NCI-H1436 (cell line): ENCODE measurements at places on chromosomes 2 and 18.

DNA sequence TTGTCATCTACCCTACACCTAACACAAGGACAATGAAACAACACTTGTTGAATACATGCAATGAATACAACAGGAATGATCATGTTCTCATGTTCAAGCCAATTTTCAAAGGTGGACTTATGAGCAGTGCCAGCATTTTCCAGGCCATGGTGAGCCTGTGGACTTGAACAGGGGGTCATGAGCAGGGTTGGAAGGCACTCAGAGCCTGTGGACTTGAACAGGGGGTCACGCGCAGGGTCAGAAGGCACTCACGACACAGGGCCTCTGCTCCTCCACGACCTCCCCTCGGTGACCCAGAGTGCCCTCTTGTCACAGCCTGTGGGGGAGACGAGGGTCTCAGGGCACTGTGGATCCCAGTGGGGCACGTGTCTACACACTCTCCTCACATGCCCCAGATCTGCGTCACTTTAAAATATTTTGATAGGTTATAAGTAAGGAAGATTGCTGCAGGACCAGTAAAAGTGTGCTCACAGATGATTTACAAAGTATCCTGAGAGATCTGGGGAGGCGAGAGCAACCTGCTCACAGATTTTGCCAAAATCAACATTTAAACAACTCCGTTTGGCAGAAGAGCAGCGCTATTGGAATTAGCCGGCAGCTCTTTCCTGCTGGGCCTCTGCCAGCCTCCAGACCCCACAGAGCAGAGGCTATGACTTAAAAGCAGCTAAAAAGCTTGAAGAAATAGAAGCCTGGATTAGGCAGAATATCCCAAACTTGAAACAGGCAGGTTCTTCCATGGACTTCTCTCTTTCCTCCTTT lies 121.9 kb downstream of the TMEM18 start:
- DNase-seq = no peak

DNA sequence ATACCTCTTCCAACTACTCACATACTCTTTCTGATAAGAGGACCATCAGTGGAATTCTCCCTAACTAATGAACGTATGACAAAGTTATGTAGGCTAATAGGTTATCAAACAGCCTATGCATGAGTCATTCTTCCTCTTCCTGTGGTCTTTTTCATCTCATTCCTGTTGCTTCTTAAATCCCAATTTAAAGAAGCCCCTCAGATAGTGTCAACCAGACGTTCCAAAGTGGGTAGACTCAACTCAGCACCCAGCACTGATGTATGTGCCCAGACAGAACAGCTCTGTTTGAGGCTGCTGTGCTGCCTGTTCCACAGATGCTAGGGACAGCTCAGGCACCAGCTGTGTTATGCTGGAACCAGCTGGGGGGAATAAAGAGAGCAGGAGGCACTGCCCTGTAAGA lies 52.6 kb downstream of the CXCR4 start:
- DNase-seq = no peak

- DNase-seq = no peak
Observed at GRCh38 chr2:30584116-30584515, 137.1 kb downstream of the LCLAT1 start.

GRCh38 chr18:26480897-26481795 lies 67.2 kb downstream of the KCTD1 start:
- no peak for DNase-seq

GRCh38 chr2:10989151-10989550 lies 77.4 kb downstream of the KCNF1 start:
- no peak for DNase-seq

DNA sequence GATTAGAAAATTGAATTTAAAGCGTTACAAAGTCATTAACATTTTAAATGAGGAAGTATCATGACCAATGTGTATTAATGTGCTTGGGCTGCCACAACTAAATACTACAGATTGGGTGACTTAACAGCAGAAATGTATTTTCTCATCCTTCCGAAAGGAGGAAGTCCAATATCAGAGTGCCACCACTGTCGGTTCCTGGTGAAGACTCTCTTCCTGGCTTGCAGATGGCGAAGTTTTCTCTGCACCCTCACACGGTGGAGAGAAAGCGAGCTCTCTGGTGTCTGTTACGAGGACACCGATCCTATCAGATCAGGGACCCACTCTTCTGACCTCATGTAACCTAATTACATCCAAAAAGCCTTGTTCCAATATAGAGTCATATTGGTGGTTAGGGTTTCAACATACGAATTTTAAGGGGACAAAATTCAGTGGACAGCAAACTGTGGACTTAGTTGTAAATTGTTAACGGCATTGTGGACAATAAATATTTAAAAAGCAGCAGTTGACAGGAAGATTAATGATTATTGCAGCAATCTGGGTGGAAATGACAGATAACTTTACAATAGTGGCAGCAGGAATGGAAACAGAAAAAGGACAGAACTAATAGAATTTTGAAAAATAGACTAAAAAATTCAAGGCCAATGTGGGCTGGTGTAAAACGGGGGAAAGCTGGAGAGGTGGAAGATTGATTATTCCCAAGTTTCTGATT lies 35.1 kb upstream of the CYRIA start:
- no peak for DNase-seq

DNA sequence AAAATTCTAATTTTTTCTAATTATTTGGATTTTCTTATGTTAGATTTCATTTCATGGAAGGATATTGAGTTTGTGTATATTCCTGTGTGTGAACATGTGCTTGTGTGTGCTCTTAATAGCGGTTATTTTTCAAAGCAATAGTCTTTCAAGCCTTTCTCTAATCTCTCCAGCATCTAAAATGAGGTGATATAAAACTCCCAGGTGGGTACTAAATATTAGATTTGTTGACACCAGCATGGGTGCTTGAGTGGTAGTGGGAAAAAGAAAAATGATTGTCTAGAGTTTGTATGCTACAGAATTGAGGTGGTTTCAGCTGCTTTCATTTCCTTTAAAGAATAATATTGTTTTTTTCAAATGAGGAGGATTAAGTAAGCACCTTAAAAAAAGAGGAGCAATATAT lies 296.8 kb downstream of the PARD3B start:
- no peak for DNase-seq

- no peak for DNase-seq
Observed at GRCh38 chr2:102091121-102091520, 51.4 kb upstream of the IL1R1 start.

GRCh38 chr2:229914171-229914570 lies 7.6 kb downstream of the TRIP12 start:
- DNase-seq = no peak

GRCh38 chr2:141417246-141417797 lies 713.5 kb downstream of the LRP1B start:
- DNase-seq = no peak

GRCh38 chr2:30441023-30441422 lies 6.0 kb upstream of the LCLAT1 start:
- DNase-seq = no peak
